Femur (tissue), 1 donor: ENCODE measurements at places on chromosomes 1 and 21.

DNA sequence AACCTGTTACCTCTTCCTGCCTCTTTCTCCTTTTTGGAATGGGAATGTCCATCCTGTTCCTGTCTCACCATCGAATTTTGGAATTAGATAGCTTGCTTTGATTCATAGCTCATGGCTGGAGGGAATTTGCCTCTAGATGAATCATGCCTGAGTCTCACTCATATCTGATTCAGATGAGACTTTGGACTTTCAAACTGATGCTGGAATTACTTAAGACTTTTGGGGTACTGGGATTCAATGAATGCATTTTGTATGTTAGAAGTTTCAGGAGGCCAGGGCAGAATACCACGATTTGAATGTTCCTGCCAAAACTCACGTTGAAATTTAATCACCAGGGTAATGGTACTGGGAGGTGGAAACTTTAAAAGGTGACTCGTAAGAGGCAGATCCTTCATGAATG, 132.4 kb downstream of the DSCAM start:
- no peak for DNase-seq

DNA sequence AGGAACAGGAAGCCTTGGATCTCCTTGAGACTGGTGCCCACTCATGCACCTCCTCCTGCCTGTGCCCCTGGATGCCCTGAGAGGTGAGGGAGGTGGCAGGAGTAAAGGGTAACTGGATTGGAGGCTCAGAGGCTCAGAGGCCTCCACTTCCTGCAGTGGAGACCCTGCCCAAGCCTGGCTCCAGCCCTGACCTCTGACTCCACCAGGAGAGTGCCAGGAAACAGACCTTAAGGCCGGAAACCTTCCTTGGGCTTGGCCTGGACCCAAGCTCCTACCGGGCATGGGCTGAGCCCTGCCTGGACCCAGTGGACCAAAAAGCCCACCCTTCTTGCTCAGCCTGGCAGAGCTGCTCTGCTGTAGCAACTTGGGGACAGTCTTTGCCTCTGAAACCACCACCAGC, 15.0 kb upstream of the CELA3B start:
- no peak for DNase-seq

- DNase-seq, result no peak
Observed at GRCh38 chr1:56901716-56902115, 47.1 kb downstream of the C8A start.

- no peak for DNase-seq
Observed at GRCh38 chr1:54112027-54112426, 40.8 kb downstream of the CDCP2 start.

DNA sequence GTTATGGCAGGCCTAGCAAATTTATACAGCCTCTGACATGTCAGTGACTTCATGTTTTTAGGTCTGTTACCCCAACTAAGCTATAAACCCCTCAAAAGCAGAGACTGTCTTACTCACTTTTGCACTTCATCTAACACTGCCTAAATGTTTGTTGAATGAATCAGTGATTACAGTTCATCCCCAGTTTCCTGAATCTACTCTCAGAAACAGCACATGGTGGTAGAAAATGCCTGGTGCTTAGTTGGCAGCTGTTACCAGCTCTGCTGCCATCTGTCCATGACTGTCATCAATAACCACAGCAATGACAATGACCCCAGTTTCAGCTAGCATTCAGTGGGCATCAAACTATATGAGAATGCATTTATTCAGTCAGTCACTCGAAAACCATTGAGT, 110.5 kb upstream of the SERBP1 start:
- DNase-seq, result no peak

DNA sequence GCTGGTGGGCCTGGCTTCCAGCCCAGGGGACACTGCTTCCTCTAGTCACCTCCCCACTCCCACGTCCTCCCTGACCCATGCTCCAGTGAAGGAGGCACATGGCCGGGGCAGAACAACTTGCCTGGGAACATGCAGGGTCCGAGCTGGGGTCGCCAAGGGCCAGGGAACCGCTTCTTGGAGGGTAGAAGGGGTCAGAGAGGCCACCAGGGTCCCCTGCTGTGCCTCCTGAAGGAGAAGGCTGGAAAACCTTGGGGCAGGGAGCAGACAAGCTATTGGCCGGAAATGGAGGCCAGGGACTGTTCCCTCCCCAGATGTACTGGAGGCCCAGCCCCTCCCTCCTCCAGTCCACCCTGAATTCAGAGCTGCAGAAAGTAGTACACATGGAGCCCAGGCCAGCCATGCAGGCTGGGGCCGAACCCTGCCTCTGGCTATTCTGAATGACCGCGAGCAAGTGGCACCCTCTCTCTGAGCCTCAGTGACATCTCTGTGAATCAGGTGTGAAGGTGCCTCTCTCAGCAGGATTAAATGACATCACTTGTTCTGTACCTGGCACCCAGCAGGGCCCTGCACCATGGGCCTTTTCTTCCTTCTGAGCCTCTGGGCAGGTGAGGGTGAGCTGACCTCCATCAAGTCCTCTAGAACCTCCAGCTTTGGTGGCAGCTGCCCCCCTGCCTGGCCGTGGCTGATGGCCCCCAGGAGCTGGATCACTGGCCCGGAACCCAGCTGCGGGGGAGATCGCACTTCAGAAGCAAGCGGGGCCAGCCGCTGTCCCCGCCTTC, 15.7 kb downstream of the SPOCD1 start:
- peak; percentile 17 for DNase-seq

GRCh38 chr1:237811633-237812032, 79.1 kb downstream of the ZP4 start:
- no peak for DNase-seq

DNA sequence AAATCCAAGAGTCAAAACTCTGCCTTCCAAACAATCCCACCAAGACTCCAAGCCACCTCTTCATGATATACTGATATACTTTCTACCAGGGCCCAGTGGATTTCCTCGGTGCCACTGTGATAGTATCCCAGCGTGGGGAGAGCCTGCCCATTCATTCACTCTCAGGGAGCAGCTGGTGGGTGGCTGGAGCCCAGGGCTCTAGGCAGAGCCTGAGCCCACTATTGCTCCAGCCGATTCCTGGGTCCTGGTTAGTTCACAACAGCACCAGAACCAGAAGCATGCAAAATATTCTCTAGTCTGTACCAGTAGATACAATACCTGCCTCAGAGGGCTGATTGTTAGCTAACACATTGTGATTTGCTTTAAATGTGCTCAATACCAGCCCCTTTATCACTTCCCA, 831 bp downstream of the CSRP1 start:
- no peak for DNase-seq

DNA sequence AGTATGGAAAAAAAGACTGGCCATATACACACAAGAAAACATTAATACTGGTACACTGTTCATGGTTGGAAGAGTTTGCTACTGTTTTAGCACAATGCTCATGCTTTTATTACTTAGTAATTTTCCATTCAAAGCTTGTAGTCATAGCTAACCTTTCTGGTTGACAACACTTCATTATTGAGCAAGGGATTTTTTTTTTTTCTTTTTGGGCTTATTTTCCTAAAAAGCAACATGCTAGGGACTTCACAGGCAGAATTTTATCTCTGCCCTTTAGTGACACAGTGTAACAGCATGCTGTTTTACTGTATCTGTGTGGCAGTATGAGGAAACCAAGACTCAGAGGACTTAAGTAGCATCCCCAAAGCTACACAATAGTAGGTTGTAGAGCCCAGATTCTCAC, 58.5 kb downstream of the FGGY start:
- no peak for DNase-seq

- DNase-seq, result peak; percentile 82
Observed at GRCh38 chr1:48202030-48202752, 20.3 kb upstream of the SLC5A9 start.

- no peak for DNase-seq
Observed at GRCh38 chr21:44784810-44785209, 16.8 kb downstream of the UBE2G2 start.

- DNase-seq, result no peak
Observed at GRCh38 chr1:235990330-235990795, 74.5 kb downstream of the NID1 start.

DNA sequence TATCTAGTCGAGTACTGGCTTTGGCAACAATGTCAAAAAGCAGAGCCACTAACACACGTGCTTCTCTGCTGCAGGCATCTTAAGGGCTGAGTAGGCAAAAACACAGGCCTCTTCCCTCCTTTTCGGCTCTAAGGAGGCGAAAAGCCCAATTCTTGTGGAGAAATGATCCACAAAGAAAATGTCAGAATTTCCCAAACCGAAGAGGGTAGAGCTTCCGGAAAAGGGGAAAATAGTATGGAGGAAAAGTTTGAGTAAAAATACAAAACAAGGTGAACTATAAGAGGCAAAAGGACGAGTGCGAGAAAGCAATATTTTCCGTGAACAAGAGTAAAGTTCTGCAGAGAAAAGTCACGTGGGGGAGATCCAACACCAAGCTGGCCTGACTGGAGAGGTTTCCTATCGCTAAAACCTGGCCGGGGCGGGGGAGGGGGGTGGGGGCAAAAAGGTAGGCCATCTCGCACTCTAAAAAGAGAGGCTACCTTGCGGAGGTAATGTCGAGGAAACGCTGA, 551 bp downstream of the ZRANB2 start:
- DNase-seq, result no peak

GRCh38 chr1:206089341-206089740, 27.8 kb downstream of the AVPR1B start:
- DNase-seq, result no peak

DNA sequence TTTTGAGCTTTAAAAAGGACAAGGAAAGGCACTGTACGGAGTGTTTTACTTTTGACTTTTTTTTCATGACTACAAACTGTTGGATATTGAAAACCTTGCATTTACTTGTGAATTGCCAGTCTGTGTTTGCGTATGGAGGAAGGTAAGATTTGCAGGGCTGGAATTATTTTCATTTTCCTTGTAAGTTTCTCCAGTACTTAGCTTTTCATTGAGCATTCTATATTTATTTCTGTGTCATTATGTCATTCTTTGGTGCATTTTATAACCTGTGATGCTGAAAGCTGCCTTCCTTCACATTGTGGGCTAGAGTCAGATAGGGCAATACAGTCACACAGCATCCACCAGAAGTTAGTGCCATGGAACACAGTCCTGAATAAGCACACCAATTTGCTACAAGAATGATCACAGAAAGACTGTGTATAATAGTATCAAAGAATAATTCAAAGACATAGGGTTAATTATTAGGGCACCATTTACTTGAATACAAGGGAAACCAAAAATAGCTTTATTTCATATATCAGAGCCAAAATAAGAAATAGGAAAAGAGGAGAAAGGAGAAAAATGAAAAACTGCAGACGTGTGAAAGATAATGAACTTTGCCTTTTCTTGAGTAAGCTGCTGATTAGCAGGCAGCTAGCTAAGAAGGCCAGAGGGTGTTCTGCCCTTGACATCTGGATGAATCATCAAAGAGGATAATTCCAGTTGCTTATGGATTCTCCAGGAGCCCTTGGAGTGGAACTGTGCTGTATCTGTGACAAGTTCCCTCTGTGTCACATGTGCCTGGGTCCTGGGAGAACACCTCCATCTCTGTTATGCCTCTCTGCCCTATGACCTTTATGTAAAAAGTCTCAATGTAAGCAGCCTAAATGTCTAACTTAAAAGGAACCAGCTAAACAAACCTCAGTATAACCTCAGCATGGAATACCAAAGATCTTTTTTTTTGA, 8.0 kb upstream of the FAM20B start:
- DNase-seq, result no peak

DNA sequence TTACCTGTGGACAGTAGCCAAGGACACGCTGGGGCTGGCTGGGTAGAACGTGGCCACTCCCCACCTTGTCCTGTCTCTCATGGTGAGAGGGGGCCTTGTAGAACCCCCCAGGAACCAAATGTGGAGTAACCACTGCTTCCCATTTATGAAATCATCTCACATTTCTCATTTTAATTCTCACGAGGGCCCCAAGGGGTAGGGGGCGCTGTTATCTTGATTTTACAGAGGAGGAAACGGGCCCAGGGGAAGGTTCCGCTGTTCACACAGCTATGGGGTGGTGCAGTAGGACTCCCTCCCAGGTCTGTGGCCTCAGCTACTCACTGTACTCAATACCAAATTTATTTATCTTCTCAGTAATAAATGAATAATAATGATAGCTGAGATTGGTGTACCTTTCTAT, 5.5 kb downstream of the SMPDL3B start:
- DNase-seq, result no peak

GRCh38 chr1:154945160-154945961, 8.8 kb upstream of the PMVK start:
- DNase-seq, result no peak
